ENCODE measurements at places on chromosomes 3 and 15. TPM values are rescaled to one million over a fixed set of nuclear protein-coding genes. Genes with fewer than 3 reads are reported as not detected.

GNB4 gene
- total RNA-seq, result 51.2 TPM

SUSD5 gene
- total RNA-seq, result 3.6 TPM

CYP19A1 gene
- total RNA-seq, result 4.0 TPM

EAF1 gene
- 20.1 TPM for total RNA-seq

DNAH12 gene
- total RNA-seq, result under 0.01 TPM

SERPINI2 gene
- not detected for total RNA-seq

GPR149 gene
- not detected for total RNA-seq

ZSCAN29 gene
- 21.1 TPM for total RNA-seq

SLC35G2 gene
- 8.2 TPM for total RNA-seq

QARS1 gene
- total RNA-seq, result 284 TPM

GOLGA6L26 gene
- total RNA-seq, result not detected

MYO5C gene
- 0.09 TPM for total RNA-seq

SCAANT1 gene
- total RNA-seq, result not detected

TBC1D21 gene
- not detected for total RNA-seq

GOLGA6B gene
- not detected for total RNA-seq

UBR1 gene
- 33.6 TPM for total RNA-seq

PLS1 gene
- 0.14 TPM for total RNA-seq

RBPMS2 gene
- not detected for total RNA-seq

BFSP2 gene
- not detected for total RNA-seq

ITIH1 gene
- total RNA-seq, result 0.18 TPM

CKMT1A gene
- total RNA-seq, result 0.18 TPM

All from smooth muscle cell of bladder (primary cell).